ENCODE measurements at places on chromosomes 6 and 20. TPM values are rescaled to one million over a fixed set of nuclear protein-coding genes. Genes with fewer than 3 reads are reported as not detected.

- no peak for DNase-seq
These were observed 52.4 kb upstream of the ERVFRD-1 start for GRCh38 chr6:11163932-11164331.

DNA sequence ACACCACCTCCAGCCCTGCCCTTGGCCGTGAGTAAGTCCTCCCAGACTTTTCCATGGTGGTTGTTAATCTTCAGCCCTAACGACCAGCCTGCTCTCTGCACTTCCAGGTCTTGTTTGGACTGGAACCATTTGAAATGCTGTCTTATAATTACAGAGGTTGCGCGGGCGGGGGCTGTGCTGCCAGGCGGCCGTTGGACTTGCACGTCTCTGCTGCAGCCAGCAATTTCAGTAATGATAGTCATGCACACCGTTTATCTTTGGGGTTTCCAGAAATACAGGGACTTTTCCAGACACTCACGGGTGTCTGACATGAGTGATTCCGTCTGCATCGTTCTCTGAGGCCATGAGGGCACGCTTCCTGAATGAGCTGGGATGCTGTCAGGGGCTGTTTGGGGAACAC lies 118.2 kb downstream of the BMP7 start:
- no peak for DNase-seq

GRCh38 chr6:18264923-18265377 lies 620 bp upstream of the DEK start:
- no peak for DNase-seq

DNA sequence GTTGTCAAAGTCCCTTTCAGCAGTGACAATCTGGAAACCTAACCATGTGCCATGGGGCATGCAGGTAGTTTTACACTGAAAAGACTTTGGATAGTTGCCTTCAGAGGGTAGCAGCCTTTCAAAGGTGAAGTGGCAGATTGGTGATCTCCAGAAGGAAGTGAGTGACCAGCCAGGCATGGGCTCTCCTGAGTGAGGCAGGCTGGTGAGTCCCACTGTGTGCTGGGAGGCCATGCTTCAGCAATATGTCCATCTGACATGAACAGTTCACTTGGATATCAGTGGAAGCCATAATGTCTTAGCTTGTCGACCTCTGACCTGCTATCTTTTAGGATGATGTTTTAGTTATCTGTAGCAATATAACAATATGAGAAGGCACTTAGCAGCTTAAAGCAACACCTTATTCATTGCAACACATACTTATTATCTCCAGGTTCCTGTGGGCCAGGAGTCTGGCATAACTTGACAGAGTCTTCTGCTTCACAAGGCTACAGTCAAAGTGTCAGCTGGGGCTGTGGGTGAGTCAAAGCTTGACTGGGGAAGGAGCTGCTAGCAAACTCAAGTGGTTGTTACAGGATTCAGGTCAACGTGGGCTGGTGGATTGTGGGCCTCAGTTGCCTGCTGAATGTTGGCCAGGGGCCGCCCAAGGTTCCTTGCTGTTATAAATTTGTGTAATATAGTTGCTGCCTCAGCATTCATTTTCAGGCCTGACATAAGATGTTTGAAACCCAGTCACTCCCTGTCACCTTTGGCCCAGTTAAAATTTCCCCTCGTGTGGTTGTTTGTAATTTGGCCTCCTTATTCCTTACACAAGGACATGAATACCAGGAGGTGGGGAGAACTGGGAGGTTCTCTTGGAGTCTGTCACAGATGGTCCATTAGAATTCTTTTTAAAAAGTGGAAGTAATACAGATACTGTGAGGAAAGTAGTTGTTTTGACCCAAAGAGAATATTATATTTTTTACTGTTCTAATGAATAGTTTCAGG lies 100.2 kb downstream of the UST start:
- no peak for DNase-seq

GRCh38 chr20:33851842-33852466 lies 40.8 kb downstream of the CHMP4B start:
- DNase-seq, result no peak

GRCh38 chr20:62064770-62065673 lies 659 bp downstream of the TAF4 start:
- DNase-seq, result no peak

GRCh38 chr6:21511891-21512550 lies 81.5 kb upstream of the SOX4 start:
- no peak for DNase-seq

DNA sequence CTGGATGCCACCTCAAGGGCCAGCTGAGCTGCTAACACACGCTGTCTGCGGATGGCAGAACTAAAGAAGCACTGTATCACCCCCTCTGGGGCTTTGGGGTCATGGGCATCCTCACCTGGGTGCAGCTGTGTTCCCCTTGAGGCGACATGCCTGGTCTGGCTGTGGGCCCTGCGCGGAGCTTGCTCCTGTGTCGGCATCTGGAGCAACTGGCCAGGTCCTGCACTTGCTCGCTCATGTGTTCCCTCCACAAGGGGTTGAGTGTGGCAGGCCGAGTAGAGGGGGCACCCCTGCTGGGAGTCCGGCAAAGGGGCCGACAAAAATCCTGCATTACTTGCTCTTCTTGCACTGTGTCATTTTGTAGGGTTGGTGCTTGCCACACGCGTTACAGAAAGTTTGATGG lies 189.0 kb downstream of the CDKAL1 start:
- no peak for DNase-seq

- DNase-seq, result no peak
These were observed 5.6 kb upstream of the HLA-DOA start for GRCh38 chr6:33014841-33015634.

DNA sequence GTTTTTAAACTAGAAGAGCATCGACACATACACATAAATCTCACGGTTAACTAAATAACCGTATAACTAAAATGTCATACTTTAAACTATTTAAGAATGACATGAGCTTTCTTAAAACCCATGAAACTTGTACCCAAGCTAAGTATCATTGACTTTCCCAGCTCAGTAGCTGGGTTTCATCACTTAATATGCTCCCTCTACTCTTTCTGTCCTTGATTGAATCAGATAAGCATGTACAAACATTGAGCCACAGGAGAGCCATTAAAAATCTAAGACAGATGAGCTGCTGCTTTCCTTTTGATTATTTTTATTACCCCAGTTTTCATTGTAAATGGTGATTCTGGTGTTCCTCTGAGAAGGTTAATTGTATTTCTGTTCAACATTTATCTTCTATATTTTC lies 115.8 kb downstream of the FOXO3 start:
- DNase-seq, result no peak

DNA sequence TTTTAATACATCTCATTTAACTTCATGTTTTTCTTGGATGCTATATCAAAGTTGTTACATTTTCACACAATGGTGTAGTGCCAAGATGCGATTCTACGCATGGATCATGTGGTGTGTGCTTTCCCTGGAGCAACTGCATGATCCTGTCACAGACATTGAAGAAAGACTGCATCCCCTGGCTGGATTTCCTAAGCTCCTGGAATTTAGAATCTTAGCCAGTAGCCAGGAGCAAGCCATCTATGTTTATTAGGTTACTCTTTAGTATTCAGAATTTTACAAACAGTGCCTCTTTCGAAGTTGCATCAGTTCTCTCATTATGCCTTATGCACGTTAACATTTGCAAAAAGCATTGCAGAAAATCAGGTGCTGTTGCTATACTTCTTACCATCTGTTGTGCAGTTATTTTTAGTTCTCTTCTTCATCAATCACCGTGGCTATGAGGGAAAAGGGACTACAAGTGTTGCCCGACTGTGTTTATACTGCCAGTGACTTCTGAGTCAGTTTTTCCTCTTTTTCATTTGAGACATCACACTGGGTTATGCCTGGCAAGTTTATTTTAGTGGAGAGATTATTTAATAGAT lies 584.2 kb downstream of the BCKDHB start:
- DNase-seq, result no peak

DNA sequence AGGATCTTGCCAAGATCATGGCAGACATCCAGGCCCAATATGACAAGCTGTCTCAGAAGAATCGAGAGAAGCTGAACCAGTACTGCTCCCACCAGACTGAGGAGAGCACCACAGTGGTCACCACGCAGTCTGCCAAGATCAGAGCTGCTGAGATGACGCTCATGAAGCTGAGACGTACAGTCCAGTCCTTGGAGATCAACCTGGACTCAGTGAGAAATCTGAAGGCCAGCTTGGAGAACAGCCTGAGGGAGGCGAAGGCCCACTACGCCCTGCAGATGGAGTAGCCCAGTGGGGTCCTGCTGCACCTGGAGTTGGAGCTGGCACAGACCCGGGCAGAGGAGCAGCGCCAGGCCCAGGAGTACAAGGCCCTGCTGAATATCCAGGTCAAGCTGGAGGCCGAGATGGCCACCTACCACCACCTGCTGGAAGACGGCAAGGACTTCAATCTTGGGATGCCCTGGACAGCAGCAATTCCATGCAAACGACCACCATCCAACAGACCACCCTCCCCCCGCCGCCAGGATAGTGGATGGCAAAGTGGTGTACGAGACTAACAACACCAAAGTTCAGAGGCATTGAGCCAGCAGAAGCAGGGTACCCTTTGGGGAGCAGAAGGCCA lies 44.7 kb upstream of the GRM4 start:
- peak; percentile 64 for DNase-seq

- DNase-seq, result no peak
These were observed 40.1 kb downstream of the DLGAP4 start for GRCh38 chr20:36346256-36346655.

GRCh38 chr20:8399947-8400346 lies 267.9 kb downstream of the PLCB1 start:
- no peak for DNase-seq

DNA sequence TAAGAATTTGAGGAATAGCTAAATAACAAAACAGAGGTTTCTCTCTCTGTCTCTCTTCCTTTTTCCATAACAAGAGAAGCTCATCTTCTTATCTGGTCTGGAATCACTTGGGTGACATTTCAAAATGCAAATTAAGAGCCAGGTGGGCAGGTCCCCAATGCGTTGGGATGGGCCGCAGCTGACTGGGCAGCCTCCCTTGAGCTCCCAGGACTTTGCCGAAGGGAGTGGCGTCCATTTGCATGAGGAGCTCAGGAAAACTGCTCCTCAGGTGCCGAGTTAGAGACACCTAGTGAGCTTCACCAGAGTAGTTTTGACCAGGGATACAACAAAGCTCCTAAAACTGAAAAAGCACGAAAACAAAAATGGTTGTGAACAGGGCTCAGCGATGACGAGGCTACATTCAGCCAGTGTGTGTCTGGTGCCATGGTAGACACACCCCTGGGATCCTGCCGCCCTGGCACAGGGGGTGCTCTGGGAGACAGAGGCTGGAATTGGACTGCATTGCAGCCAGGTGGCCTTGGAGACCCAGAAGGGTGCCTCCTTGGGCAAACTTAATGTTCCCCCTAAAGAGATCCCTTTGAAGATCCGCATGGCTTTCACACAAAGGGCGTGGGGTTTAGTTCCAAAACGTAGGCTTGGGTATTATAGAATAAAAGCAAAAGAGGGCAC lies 13.5 kb upstream of the SERPINB6 start:
- no peak for DNase-seq

DNA sequence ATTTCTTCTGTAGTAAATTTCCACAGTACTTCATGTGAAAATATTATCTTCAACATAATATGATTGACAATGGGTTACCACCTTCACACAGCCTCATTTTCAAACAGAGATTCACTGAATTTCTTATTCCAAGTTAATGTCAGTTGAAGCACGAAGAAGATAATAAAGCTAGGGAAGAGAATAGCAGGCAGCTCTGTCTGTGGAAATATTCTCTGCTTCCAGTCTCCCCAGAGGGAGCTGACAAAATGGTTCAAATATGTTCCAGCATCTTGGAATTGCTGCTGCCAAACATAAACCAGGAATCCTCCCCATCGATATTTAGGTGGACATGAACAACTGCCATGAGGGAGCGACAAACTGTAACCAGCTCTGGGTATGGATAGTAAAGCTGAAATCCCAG lies 224.8 kb downstream of the GJA1 start:
- DNase-seq, result no peak

- DNase-seq, result no peak
These were observed 283.9 kb upstream of the RNF24 start for GRCh38 chr20:4299216-4299615.

DNA sequence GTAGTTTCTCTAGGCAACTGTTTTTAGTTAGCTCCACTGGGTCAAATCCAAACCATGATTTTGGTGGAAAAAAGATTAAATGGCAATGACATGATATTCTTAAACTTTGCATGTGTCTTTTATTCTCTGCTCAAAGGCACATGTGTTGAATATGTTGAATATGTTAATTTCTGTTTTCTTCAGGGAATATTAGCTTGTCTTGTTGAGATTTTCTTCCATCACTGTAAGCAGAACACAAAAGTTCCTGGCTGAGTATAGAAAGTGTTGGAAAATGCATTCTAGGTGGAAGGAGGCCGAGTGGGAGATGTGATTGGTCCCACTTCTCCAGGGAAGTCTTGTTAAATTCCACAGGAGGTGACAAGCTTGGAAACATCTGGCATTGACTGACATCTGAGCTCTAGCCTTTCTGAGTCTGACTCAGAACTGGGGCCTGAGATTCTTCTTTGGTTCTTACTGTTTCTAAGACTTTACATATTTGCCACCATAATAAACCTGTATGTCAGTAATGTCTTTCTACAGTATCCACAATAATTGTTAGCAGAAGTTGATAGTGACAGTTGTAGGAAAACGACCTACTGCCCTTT lies 81.1 kb downstream of the LAMA4 start:
- DNase-seq, result no peak

DNA sequence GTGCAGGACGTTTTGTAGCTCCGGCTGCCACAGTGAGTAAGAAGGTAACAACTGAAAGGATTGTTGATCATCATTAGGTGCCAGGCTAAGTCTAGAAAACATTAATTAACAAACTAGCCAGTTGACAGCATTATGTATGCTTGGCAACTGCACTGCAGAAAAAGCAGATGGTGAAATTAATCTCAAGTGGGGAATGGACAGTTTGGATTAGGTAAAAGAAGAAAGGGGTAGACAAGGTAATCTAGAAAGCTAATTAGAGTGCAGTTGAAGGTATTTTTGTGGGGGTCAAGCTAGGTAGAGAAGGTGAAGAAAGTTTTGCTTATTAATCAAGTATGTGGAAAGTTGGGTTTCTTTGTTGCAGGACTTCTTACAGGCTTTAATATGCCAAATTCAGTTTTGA lies 69.7 kb upstream of the HINT3 start:
- no peak for DNase-seq

DNA sequence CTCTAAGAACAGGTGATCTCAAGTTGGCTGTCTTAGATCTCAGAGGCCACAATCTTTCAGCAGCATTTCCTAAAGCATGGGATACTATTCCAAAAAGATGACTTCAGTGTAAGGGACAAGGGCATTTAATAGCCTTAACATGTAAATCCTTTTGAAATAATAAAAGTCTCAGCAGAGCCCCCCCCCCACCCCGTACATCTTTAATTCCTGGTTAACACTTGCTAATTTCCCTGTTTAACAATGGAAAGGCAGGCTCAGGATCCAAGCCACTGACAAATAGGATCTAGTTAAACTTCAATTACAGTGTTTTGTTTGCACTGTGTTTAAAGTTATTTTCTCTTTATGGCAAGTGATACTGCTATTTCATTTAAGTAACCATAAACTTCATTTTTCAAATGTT lies 12.0 kb downstream of the TASP1 start:
- DNase-seq, result no peak

The FNDC11 gene
- total RNA-seq, result 0.13 TPM

The HLA-DRB1 gene
- 133 TPM for total RNA-seq

The ELOVL2 gene
- total RNA-seq, result 0.10 TPM

The ARFGEF2 gene
- 30.1 TPM for total RNA-seq

The ATRN gene
- total RNA-seq, result 32.5 TPM

The RSPO3 gene
- total RNA-seq, result 30.4 TPM

The TGM6 gene
- not detected for total RNA-seq

The PTP4A1 gene
- total RNA-seq, result 34.3 TPM

The NOX3 gene
- total RNA-seq, result not detected
